ENCODE measurements at places on chromosomes 2 and 18. TPM values are rescaled to one million over a fixed set of nuclear protein-coding genes. Genes with fewer than 3 reads are reported as not detected.
A peak's percentile ranks its signal among the peaks of the same experiment; 100 is the strongest.

TEX44 gene
- polyA plus RNA-seq = not detected

HK2 gene
- polyA plus RNA-seq = 2.9 TPM

EVX2 gene
- polyA plus RNA-seq = not detected

MOCOS gene
- polyA plus RNA-seq = 0.14 TPM

ABCG5 gene
- polyA plus RNA-seq = not detected

EIF5B gene
- 71.6 TPM for polyA plus RNA-seq

ELP2 gene
- polyA plus RNA-seq = 31.4 TPM

ABCB6 gene
- 23.4 TPM for polyA plus RNA-seq

ASB3 gene
- 8.2 TPM for polyA plus RNA-seq

AKAIN1 gene
- not detected for polyA plus RNA-seq

DES gene
- polyA plus RNA-seq = 9,146 TPM

EPAS1 gene
- 149 TPM for polyA plus RNA-seq

ABHD1 gene
- 5.1 TPM for polyA plus RNA-seq

SERPINB12 gene
- polyA plus RNA-seq = not detected

- no peak for DNase-seq
These were observed 287.6 kb downstream of the PHLPP1 start for GRCh38 chr18:63002803-63003445.

DNA sequence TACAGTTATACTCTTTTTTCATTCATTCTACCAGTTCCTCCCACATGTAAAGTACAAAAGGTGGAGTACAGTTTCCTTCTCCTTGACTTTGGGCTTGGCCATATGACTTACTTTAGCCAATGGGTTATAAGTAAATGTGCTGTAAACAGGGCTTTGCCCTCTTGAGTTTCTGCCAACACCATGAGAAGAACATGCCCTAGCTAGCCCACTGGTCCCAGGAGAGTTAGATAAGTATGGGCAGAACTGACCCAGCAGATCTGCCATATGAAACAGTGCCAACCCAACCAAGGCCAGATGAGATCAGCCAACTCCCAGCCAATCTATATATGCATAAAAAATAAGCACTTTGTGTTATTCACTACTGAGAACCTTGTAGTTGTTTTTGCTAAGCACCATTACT lies 25.5 kb downstream of the ZC3H8 start:
- no peak for DNase-seq

DNA sequence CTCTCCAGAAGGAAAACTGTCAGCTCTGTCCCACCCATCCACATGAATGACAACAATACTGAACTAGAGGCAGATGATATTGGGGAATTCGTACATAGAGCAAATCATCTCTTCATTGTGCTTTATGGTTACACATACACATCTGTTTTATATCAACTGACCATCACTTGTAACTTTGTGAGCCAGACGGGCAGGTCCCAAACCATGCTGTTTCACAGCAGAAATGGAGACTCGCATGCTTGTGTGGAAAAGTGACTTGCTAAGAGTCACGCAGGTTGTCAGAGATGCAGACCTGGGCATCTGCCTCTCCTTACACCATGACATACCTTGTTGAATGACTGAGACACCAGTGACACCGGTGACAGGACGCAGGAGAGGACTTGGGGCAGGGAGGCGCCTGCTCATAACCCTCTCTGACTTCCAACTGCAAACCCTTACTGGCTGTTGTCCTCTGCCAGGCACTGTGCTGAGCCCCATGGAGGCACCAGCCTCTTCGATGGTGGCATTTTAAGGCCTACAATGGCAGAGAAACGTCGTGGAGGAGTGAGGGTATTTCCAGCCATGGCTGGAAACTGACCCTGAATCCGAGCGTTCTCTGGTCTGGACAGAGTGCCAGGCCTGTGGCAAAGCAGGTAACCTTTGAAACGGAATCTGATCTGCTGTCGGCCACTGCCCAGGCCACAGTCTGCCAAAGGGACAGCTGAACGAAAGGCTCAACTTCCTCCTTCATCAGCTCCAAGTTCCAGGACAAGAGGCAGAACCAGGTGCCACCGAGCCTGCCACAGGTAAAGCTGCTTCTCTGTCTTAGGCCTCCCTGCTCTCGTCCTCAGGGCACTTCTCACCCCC lies 26.9 kb upstream of the ROCK2 start:
- no peak for DNase-seq

- no peak for DNase-seq
These were observed 3.5 kb upstream of the UGT1A1 start for GRCh38 chr2:233756429-233757081.

- no peak for DNase-seq
These were observed 402.7 kb upstream of the MYT1L start for GRCh38 chr2:2733818-2734217.

GRCh38 chr18:75048776-75049454 lies 160.0 kb downstream of the PTGR3 start:
- DNase-seq = no peak

GRCh38 chr2:181165199-181165868 lies 184.9 kb downstream of the UBE2E3 start:
- no peak for DNase-seq

DNA sequence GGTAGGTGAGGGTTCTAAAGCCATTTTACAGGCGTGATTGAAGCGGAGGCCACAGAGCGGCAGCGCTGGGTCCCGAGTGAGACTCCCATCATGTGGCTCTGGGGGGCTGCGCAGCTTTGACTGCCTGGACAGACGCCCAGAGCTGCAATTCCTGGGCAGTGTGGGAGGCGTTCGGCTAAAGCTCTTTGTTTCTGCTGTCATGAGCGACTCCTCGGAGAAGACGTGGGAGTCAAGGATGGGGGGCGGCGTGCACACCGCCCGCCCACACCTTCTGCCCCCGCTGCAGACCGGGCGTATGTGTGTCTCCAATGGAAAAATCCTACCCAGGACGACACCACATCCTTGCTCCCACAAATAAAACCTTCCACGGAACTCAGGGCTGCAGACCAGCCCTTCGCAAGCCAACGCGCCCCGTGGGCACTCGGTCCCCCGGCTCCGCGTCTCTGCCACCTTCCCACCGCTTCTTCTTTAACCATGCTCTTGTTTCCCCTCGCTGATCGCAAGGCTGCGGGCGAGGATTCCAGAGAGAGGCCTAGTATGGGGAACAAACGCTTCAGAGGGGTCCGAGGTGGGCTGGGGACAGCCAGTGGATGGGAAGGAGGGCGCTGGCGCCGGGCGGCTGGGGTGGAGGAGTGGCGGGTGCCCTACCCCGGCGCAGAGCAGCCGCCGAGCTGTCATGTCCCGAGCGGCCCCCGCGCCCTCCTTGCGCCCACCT lies 680 bp upstream of the LBH start:
- peak; percentile 50 for DNase-seq

DNA sequence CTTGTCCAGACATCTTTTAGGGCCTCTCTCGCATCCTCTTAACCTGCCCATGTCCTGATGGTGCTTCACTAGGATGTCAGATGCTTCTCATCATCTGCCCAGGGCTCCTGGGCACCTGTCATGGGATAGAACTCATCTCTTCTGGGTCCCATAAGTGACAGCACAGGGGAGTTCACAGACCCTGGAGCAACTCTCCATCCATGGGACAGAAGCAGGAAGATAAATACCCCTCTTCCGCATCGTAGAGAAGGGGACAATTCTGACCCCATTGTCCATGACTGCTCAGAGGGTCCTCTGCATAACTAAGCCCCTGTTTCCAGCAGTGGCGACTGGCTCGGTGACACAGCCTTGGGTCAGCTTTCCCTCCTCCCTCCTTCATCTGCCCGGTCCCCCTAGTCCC lies 82.3 kb downstream of the TWIST2 start:
- no peak for DNase-seq

- DNase-seq = peak; percentile 33
These were observed 1898.8 kb upstream of the PIK3C3 start for GRCh38 chr18:40056079-40056692.

GRCh38 chr18:26458526-26459232 lies 89.7 kb downstream of the KCTD1 start:
- DNase-seq = no peak

- DNase-seq = no peak
These were observed 207.1 kb downstream of the KCNS3 start for GRCh38 chr2:18085593-18085992.

DNA sequence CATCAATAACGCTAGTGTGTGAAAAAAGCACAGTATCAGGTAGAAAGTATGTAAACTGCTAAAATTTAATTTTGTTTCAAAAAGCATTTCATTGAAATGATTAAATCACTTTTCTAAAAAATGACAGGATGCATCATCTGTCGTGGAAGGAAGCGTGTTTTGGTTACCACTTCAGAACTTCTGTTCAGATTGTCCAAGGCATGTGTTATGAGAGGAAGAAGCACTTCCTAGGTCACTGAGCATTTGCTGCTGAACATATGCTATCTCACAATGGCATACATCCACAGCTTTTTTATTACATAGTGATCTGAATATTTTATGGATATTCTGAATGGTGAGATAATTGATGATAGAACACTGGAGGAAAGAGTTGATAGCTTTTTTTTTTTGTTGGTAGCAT lies 737.5 kb downstream of the SATB2 start:
- DNase-seq = no peak

- DNase-seq = no peak
These were observed 47.1 kb upstream of the REL start for GRCh38 chr2:60834270-60834717.

DNA sequence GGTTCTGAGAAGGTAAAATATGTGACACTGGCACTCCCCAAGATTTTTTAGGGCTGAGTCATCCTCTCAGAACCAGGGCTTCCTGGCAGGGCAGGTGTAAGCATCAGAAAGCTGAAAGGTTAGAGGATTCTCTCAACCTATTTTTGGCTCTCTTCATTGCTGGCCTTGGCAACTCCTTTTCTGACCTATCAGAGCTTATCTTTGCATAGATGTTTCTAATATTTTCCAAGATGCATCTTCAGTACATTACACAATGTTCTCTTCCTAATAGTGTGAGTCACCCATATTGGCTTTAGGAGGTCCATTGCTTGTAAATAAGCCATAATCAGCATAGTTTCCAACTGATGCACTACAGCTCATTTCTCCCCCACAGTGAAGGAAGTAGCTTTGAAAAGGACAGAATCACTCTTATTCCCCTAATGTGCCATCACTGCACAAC lies 2008.4 kb upstream of the PIK3C3 start:
- no peak for DNase-seq

DNA sequence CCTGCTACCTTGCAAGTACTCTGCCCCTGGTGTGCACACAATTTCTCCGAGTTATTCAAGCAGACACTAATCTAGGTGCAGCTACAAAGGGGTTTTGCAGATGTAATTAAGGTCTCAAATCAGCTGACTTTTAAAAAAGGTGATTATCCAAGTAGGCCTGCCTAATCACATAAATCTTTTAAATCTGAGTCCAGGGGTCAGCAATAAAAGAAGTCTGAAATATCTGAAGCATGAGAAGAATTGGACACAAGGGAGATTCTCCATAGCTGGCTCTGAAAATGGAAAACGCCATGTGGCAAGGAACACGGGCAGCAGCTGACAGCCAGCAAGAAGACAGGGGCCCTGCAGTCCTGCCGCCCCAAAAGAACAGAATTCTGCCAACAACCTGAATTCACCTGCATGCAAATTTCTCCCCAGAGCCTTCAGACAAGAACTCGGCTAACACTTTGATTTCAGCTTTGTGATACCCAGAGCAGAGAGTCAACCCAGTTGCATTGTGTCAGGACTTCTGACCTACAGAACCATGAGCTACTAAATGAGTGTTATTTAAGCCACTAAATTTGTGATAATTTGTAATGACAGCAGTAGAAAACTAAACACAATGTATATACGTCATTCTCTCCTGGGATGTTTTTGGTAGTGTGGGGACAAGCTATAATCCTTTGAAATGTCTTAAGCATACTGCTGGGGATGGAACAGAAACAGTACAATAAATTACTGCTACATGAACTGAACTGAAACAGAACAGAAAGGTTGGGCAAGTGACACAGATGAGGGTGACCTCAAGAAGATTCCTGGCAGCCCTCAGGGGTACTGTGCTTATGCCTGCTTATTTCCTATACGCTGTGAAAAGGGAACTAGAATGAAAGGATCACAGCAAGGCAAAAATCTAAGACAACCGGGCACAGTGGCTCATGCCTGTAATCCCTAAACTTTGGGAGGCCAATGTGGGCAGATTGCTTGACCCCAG lies 3.2 kb downstream of the INO80C start:
- DNase-seq = no peak

DNA sequence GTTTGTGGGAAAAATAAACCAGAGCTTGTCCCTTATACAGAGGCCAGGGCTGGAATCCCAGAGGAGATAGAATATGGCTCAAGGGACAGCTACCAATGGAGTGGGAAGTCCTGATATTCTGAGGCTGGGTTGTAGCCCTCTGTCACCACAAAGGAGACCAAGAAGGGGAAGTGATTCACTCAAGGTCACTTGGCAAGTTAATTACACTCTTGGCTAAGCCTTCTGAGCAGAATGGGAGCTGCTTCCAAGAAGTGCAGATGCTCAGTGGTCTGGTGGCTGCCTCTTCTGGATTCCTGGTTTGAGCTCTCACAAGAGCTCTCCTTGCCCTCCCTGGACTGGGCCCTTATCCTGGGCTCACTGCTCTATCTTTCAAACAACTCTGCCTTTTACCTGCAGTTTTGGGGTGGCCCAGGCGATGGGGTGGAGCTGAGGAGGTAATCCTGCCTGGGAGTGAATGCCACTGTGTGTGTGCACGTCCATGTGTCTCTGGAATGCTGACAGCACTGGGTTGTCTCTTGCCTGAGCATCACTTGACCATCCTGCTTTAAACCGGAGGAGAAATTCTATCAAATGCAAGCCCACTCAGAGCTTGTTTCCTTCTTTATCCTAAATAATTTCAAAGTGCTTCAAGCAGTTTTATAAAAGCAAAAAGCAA lies 168.2 kb downstream of the KCNS3 start:
- DNase-seq = no peak

DNA sequence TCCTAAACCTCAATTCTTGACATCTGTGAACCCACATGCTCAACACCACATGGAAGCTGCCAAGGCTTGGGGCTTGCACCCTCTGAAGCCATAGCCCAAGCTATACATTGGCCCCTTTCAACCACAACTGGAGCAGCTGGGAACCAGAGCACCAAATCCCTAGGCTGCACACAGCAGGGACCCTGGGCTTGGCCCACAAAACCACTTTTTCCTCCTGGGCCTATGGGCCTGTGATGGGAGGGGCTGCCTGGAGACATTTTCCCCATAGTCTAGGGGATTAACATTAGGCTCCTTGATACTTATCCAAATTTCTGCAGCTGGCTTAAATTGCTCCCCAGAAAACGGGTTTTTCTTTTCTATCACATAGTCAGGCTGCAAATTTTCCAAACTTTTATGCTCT lies 40.3 kb downstream of the EXOC6B start:
- no peak for DNase-seq

DNA sequence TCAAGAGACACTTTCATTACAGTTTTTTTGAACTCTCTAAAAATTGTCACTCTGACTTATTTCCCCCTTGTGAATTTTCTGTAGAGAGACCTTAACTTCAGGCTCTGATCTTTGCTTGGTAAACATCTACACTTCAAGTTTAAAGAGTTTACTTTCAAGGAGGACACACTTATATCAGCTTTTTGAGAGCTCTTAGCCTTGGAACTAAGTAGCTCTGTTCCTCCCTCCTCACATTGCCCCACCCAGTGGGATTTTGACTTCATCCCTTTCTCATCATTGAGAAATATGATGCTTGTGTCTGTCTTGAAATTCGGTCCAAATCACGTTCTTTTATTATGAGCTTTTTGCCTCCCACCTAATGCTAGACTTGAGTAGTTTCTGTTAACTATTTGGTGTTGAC lies 433.4 kb upstream of the MEIS1 start:
- DNase-seq = no peak

Data from right cardiac atrium (tissue), 5 donors.